ENCODE measurements at places on chromosomes 11 and 22.

GRCh38 chr22:40578171-40578570, 58.3 kb downstream of the MRTFA start:
- DNase-seq: no peak

DNA sequence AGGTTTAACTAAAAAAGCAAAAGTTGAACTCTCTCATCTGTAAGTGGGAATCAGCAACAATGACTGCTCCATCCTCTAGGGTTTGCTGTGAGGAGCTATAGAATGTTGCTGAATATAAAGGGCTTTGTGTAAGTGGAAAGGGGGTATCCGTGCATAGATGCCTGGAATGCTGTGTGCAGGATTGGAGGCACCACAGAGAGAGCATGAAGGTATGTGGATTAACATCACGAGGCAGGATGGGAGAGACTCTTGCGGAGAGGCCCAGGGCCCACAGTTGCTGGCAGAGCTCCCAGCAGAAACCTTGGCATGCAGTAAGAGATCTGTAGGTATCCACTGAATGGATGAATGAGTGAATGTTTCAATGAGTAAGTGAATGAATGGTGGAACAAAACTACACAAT, 298.7 kb upstream of the DDI1 start:
- no peak for DNase-seq

GRCh38 chr11:393219-394033, 583 bp upstream of the PKP3 start:
- DNase-seq: no peak

DNA sequence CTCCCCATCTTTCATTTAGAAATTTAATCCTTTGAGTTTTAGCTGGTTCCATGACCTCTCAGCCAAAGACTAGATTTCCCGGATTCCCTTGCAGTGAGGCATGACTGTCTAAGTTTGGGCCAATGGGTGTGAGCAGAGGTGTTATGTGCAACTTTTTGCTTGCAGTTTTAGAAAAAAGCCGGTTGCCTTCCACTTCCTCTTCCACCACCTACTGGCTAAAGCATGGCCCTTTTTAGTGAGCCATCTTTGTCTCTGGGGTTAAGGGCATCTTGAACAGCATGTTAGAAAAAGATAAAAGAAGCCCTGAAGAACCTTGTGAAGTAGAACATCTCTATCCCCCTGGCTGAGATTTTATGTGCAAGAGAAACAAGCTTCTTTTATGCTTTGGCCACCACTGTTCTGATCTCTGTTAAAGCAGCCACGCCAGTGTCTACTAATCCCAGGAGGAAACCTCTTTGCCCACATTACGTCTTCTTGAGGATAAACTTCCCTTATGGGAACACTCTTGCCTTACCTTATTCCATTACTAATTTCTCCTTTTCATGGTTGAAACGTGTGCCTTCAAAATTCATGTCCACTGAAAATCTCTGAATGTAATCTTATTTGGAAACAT, 279.9 kb downstream of the TENM4 start:
- DNase-seq: no peak

GRCh38 chr11:134632347-134633119, 220.5 kb upstream of the B3GAT1 start:
- no peak for DNase-seq

DNA sequence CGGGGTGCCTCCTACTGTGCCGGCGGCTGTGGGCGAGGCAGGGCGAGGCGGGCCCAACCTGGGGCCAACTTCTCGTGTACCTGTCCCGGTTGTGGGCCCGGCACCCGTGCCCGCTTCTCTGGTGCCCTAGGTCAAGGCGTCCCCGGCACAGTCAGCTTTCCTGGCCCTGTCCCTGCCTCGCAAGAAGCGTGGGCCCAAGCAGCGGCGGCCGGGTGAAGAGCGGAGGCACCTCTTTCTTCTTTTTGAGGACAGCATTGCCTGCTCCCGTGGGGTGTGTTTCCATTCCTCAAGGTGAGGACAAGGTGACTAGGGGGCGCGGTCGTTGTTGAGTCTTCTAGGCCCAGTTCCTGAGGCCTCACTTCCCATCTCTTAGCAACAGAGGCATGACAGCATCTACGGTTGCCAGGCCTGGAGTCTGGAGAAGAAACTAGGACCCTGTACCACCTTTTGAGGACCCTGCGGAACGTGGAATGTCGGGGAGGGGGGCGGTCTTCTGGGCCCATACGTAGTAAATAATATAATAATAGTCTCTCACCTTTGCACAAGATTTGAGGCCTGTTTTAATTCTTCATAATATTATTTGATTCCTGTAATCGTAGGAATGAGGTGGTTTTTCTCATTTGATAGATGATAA, 418 bp downstream of the ACO2 start:
- no peak for DNase-seq

DNA sequence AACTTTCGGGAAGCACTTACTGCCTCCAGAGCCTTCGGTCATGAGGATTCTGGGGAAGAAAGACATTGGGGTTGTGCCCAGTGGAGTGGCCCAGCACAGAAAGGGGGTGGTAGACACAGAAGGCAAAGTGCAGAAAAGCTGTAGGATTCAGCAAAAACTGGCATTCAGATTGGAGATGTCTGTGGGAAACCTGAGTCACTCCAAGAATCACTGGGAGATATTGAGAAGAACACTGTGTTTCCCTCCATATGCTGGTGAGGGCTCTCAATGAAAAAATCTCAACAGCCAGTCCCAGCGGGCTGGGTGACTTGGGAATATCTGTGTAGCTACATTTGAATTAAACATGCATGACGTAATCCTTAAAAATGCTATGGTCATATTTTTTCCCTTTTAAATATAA, 61.2 kb upstream of the RCN1 start:
- no peak for DNase-seq

DNA sequence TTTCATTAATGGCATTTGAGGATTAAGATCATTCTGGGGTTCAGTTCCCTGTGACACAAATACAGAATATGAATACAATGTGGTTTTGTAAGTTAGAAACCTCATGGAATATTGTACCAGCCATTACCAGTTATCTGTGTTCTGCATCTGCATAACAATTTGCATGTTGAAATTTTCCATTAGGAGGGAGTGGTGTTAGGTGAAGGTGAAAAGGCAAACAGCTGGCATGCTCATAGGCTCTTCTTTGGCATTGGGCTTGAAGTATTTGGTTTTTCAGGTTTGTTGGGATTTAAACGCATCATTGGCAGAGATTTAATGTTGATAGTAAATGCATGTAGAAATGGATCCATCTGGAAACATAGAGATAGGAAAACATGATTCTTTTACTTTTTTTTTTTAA, 18.6 kb downstream of the RTN3 start:
- DNase-seq: no peak

- DNase-seq: no peak
Measured at GRCh38 chr11:45383224-45383623, 97.1 kb upstream of the SYT13 start.

DNA sequence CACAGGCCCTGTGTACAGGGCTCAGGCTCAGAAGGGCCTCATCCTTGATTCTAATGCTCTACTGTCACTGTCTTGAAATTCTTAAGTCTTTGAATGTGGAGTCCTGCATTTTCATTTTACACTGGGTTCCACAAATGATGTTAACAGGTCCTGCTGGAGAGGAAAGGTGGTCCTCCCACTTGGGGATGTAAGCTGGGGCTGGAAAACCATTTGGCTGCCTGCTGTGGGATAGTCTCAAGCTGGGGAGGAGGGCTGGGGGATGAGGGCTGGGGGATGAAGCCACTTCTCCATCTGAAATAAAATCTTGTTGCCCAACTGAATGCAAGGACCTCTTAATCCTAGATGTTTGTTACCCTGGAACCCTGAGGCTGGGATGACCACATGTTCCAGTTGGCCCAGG, 423.0 kb downstream of the TENM4 start:
- no peak for DNase-seq

DNA sequence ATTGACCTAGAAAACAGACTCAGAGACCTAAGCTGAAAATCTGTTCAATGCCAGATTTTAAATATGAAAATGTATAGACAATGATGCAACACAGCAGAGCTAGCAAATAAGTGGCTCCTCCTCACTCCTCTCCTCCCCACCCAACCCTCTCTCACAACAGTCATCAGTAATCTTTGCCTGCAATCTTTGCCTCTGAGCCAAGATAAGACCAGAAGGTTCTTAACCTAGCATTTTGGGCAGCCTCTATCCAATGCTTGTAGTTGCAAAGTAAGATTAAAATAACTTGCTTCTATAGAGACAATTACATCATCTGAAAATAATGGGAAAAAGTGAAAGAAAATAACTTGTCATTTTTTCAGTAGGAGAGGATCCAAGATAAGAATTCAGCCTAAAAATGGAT, 117.3 kb downstream of the PARVA start:
- no peak for DNase-seq

DNA sequence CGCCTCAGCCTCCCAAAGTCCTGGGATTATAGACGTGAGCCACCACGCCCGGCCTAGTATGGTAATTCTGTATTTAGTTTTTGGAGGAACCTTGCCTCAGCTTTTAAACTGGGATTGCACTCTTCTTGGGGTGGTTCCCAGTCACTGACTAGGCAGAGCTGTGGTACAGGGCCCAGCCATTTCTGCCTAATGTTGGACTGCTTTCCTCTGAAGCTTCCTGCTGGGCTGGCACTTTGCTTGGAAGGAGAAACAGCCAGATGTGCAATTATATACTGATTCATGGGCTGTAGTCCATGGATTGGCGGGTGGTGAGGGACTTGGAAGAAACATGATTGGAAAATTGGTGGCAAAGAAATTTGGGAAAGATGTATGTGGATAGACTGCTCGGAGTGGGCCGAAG, 17.6 kb upstream of the MCHR1 start:
- DNase-seq: no peak

- DNase-seq: peak; percentile 89
Measured at GRCh38 chr11:44893846-44894617, 56.7 kb downstream of the TP53I11 start.

DNA sequence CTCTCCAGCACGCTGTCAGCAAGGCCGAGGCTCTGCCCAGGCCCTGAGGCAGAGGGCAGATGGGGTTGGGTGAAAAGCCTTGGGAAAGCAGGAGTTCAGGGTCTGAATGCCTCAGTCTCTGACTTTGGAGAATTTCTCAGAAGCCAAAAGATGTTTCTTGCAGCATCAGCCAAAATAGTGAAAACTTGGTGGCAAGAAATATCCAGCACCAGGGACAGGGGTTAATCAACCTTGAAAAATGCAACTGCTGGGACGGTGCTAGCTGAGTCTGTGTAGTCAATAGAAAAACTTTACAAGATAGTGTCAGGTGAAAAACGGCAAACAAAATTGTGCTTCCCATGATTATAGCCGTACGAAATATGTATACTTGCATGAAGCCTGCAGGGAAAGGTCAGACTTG, 1.4 kb upstream of the ABCC8 start:
- DNase-seq: no peak

- DNase-seq: no peak
Measured at GRCh38 chr11:69301455-69302401, 7.8 kb downstream of the MYEOV start.

GRCh38 chr11:67357831-67358670, 4.7 kb upstream of the POLD4 start:
- no peak for DNase-seq

GRCh38 chr11:44149651-44150050, 54.2 kb downstream of the EXT2 start:
- DNase-seq: no peak

- no peak for DNase-seq
Measured at GRCh38 chr22:30615543-30615954, 8.6 kb downstream of the TCN2 start.

- no peak for DNase-seq
Measured at GRCh38 chr11:25859776-25860175, 472.2 kb upstream of the ANO3 start.

- DNase-seq: peak; percentile 45
Measured at GRCh38 chr11:65719871-65720210, 757 bp downstream of the RNASEH2C start.

DNA sequence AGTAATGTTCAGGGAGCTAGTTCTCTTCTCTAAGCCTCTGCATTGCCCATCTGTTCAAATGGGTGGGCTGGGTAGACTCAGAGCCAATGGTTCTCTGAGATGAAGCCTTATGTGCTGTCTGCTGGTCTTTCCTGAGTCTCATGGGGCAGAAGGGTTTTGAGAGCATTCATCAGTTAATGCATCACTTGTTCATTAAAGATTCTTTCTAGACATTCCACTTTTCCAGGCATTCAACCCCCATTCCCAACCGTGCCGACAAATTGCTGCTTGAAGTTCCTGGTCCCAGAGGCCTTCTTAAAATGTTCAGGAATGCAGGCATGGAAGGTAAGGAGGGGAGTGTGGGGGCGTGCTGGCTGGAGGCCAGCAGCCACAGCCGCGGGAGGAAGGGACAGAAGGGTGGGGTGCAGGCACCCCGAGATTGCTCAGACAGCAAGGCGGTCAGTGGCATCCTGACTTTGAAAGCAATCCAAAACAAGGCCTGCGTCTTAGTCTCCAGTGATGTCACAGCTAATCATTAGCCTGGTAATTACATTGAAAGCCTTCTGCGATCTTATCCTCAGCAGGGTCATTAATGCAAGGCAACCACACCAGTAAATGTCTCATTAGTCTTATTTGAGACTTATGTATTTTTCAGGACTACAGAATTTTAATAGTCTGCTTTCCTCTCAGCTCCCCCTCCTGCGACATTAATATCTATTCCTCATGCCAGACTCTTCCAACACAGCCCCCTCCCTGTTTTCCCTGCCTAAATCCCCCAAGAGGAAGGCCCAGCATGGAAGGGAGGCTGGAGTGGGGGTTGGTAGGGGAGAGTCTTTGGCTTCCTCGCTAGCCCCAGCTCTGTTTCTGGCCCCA, 328.8 kb downstream of the MIAT start:
- peak; percentile 60 for DNase-seq

DNA sequence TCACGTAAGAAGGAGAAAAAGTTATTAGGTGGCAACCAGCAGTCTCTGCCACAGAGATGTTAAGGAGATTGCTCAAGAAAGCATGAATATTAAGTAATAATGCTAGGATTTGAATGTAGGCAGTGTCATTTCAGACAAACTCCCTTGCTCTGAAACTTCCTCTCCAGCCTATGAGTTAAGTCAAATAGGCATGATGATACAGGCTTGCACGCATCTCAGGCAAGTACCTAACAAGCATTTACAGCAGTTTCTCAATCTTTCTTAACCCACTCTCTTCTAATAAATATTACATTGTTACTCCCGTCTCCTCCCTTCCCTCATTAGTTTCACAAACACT, 72.7 kb downstream of the RAB38 start:
- no peak for DNase-seq

DNA sequence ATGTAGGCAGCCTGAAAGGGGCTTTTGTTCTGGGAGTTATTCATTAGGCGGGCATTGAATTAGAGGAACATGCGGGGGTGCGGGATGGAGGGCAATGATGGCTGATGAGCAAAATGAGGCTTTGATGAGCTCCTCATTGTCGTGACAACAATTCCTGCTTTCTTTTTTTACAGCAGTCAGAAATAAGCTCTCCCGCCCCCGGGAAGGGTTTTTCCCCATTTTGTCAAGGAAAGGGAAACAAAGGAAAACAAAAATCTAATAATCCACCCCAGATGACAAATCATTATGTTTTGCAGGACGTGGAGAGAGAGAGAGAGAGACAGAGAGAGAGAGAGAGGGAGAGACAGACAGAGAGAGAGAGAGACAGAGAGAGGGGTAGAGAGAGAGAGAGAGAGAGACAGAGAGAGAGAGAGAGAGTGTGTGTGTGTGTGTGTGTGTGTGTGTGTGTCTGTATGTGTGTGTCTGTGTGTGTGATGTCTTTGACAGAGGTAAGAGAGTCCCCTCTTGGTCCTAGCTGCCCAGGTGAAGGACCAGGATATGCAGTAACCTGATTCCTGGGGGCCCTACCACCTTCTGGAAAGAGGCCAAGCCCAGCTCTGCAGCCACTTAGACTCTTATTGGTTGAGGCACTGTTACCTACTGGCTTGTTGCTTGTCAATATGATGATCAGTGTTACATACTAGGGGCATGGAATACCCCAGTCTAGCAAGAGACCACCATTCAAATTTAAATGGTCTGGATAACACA, 46.7 kb upstream of the PARVA start:
- DNase-seq: no peak
